ENCODE measurements at places on chromosomes 1 and 21.

GRCh38 chr1:222656391-222657155, 38.7 kb downstream of the MIA3 start:
- no peak for DNase-seq

GRCh38 chr1:205672970-205673369, 7.3 kb downstream of the SLC45A3 start:
- no peak for DNase-seq

GRCh38 chr1:76951153-76951552, 83.9 kb downstream of the ST6GALNAC5 start:
- DNase-seq = no peak

GRCh38 chr1:228842094-228842775, 107.0 kb downstream of the RHOU start:
- DNase-seq = no peak

- no peak for DNase-seq
Observed at GRCh38 chr1:174408146-174408545, 39.6 kb upstream of the GPR52 start.

DNA sequence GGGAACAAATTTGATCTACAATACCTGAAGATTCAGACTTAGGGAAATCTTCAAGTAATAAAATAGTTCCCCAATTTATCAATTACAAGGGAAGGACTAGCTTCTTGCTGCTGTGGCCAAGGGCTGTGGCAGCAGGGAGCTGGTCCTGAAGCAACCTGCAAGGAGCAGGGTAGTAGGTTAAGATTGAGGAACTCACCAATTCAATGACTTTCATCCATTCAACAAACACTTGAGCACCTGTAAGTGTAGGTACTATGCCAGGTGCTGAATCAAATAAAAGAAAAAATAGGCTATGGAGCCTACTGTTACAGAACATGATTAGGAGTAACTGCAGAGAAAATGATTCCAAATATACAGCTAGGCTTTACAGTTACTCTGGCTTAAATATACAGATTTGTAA, 64.2 kb upstream of the RBM34 start:
- no peak for DNase-seq

DNA sequence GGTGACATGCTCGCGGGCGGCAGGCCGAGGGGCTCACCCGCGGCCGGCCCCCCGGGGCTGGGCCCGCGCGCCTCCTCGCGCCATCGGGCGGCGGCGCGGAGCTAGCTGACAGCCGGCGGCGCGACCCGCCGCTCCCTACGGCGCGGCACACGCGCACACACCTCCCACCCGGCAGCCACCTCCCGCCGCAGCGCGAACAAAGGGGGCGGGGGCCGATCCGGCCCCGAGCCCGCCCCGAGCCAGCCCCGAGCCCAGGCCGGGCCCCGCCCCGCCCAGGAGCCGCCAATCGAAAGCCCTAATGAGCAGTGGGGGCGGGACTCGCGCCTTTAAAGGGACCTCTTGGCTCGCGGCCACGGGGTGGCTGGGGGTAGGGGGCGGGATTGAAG, at the start of gene KIF21B:
TSS of gene KIF21B (minus strand) at position 198 of the 386 bp plus-strand sequence. CDS start 331 bp downstream, outside the sequence.
- peak; percentile 96 for DNase-seq

DNA sequence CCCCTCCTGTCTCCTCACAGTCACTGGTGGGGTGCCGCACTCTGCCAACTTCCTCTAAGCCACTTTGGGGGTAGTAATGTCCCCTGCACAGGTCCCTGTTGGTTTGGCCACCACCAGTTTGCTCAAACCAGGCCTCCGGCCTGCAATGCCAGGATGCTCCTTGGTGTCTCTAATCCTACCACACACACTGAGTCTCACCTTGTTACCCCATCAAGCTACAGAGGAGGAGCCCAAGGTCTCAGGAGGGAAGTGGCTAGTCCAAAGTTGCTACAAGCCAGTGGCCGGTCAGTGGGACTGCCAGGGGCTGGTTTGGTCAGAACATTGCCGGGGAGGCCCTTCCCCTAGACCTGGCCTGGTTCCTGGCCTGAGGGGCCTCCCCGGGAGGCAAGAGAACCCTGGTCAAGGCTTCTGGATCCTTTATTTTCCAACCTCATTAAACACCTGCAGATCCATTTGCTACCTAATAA, 21.5 kb upstream of the LRP8 start:
- DNase-seq = no peak

DNA sequence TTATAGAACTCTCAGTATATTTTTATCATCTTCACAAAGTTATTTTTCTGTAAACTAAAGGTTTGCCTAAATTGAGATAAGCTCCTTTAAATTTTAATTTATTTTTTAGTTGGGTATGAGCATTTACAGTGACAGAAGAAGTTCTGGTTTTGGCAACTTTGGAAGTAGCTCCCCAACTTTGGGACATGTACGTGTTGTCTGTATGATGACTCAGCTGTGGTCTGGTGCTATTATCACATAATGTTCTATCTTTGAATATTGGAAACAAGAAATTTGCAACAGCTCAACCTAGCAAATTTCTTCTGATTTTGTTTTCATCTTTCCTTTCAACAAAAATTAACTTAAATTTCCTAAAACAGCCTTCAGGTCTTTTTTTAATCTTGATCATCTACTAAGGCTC, 46.6 kb upstream of the C1orf105 start:
- no peak for DNase-seq

DNA sequence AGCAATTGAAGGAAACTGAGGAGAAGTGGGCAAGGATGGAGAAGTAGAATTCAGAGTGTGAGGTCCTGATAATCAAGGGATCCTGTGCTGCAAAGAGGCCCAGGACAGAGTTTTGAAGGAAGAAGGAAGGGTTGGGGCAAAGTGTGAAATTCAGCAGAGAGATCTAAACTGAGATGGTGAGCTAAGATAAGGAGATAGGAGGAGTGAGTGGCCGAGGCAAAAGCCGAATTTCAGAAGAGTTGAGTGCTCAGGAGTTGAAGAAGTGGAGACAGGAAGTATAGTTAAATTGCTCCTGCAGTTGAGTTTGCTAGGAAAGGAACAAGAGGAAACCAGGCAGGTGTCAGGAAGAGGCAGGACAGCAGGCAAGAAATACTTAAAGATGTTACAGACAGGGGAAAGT, 16.4 kb upstream of the MAPKAPK2 start:
- no peak for DNase-seq

DNA sequence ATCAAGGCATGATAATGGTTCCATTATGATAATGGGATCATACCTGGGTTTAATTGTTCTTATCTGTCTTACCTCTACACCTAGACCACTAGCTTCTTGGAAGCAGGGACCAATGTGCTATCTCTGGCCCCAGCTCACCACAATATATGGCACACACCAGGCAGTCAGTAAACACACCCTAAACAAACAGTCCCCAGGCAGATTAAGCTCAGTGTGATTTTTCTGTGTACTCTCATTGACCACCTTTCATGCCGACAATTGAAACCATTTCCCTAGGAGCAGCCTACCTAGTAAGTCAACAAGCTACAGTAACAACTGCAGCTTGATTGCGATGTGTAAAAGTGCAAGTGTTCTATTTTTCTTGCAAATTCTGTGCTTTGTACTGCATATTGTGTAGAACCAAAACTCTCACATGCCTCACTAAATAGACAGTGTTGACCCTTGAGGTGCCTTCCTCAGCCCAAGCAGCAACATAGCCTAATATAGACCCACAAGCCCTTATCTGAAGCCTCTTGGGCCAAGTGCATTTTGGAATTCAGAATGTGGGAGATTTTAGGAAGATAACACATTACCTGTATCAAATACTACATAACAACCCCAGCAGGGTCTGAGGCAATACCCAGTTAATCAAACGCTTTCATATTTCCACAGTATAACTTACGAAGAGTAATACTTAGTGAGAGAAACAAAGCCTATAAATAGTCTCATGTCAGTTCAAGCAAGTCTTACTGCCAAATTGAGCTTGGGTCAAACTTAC, 32.0 kb downstream of the INPP5B start:
- no peak for DNase-seq

- no peak for DNase-seq
Observed at GRCh38 chr1:2288816-2289536, 60.9 kb downstream of the SKI start.

DNA sequence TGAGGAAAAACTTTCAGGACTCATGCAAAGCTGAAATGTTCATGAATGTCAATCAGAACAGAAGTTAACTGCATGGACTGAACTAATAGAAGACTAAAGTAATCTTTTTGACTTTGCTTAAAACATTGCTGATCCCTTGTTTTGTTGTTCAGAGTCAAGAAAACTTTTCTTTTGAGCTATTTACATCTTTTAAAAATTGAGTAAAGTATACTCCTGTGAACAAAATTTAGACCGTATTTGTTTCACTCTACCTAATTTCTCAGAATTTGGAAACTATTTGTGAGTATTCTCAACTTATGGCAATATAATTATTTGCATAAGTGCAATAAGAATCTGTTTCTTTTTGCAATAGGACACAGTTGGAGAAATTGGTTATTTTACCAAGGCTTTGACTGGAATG, 41.1 kb downstream of the INPP5B start:
- DNase-seq = no peak

DNA sequence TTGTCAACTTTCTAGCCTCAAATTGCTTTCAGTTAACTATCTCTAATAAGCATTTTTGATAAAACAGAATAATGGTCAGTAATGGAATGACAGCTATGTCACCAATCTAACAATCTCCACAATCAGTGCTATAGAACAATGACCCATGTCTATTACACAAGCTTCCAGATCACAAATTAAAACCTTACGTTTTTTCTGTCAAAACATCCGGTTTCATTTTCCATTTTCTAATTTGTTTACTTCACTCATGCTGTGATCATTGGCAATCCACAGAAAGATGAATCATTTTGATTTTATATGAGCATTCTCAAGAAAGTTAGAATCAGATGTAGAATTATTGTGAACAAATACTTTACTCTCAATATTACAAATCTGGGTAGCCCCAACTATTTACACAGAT, 80.3 kb downstream of the KCNT2 start:
- no peak for DNase-seq

DNA sequence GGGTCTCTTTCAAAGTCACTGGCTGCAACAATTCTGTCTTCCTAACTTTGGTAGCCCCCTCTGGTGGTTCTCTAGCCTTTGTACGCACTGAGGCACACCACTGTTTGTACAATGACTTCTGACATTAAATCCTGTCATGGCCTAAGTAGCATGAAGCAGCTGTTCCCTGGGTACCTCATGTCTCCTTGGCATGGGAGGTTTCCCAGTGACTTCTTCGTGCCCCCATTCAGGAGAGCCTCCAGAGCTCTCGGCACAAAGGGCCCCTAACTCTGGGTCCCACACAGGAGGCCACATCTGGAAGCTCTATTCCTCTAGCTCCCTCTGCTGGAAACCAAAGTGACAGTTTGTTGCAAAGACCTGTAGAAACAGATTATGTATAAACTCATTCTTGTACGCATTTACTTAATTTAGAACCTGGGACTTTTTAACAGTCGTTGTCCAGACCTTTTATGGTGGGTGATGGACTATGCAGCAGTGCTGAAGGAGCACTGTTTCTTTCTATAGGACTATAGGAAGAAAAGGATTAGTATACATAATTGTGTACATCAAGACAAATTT, 13.4 kb downstream of the SWT1 start:
- DNase-seq = peak; percentile 82

- DNase-seq = no peak
Observed at GRCh38 chr1:18748435-18748834, 111.0 kb downstream of the TAS1R2 start.

DNA sequence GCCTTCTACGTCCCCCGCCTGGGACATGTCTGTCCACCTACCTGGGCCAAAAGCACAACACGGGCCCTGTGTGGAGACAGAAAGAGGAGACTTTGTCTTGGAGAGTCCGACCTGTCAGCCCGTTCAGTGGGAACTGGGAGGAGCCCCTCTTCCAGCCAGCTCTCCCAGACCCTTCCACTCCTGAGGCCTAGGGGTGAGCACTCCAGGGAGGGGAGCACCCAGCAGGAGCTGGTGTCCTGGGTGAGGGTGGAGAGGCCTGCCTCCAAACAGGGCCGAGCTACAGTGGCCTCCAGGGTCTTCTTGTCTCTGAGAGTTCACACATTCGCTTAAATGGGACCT, 546 bp downstream of the SPOCD1 start:
- no peak for DNase-seq

- no peak for DNase-seq
Observed at GRCh38 chr1:14899686-14900085, 253.9 kb upstream of the TMEM51 start.

DNA sequence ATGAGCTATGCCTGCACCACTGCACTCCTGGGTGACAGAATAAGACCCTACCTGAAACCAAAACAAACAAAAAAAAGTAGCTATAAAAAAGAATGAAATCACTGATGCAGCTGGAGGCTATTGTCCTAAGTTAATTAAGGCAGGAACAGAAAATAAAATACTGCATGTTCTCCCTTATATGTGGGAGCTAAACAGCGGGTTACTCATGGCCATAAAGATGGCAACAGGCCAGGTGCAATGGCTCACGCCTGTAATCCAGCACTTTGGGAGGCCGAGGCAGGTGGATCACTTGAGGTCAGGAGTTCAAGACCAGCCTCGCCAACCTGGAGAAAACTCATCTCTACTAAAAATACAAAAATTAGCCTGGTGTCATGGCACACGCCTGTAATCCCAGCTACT, 152.7 kb downstream of the PIK3R3 start:
- DNase-seq = no peak

GRCh38 chr1:89927478-89927877, 67.4 kb upstream of the ZNF326 start:
- no peak for DNase-seq

DNA sequence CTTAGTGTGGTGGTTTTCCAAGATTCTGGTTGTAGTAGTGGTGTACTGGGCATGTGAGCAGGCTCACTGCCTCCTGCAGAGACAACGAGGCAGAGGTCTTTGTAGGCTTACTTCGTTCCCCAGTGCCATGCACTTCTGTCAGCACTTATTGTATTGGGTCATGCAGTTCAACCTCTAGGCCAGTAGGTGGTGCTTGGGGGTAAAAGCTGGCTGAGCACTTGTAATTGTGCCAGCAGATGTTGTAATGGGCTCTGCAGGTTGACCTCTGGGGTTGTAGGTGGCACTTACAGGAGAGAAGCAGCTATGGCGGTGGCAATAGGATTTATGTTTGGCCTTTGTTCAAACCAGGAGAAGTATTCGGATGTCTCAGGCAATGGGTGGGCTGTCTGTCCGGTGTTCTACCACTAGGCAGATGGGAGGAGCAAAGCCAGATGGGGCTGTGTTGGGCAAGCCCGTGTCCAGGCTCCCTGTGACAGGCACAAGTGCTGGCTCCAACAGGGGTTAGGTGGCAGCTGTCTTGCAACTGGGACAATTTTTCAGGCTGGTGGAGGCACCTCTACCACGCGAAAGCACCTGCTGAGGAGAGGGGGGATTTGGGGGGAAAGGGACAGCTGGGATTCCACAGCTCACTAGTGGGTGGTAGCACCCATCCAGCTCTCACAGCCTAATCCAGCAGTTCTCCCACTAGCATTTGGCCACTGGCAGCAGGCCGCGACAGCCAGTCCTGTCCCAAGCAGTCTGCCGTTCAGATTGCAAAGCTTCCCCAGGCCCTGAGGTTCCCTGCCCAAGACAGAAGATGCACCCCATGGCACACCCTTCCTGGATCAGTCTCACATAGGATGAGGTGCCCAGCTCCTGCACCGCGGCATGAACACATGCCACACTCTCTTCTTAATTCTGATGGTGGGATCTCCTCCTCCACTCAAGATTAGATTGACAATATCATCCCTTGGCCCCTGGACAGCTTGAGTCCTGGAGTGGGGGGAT, 274.5 kb downstream of the CTH start:
- peak; percentile 72 for DNase-seq

All from neural progenitor cell (in vitro differentiated cells).